ENCODE measurements at places on chromosomes 2 and 18. TPM values are rescaled to one million over a fixed set of nuclear protein-coding genes. Genes with fewer than 3 reads are reported as not detected.

DNA sequence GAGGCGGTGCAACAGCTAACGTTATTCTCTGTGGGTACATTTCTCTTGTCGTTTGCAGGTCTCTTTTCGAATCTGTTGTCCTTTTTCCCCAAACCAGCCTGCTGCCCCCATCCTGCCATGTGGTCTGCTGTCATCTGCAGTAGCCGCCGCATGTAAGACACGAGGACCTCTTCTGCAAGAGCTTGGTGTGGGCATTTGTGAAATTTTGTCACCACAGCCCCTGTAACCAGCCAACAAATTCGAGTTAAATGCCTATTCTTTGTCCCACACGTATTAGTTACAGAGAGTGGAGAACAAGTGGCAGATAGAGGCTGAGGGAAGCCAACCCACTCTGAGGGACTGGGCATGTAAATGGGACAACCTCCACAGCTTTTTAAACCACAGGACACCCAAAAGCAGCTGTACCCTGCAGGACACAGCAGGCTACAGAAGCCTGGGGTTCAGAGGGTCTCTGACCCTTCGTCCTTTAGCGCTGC is 35.0 kb downstream of the ITGA6 start:
- no peak overlapping the region for H3K4me3 ChIP-seq
- no peaks in the 10 kb centered on the region for H3K27me3 ChIP-seq
- peaks cover 75% of the 10 kb centered on the region for H3K4me1 ChIP-seq
- no peak overlapping the region for H3K27ac ChIP-seq
- peaks cover 15% of the 10 kb centered on the region for H3K36me3 ChIP-seq
- no peak for DNase-seq

GRCh38 chr2:207836521-207837133 is 66.9 kb upstream of the FZD5 start:
- H3K4me3 ChIP-seq = no peak overlapping the region
- DNase-seq = no peak
- no peaks in the 10 kb centered on the region for H3K27me3 ChIP-seq
- no peaks in the 10 kb centered on the region for H3K36me3 ChIP-seq

GRCh38 chr2:222318026-222318711 is 19.4 kb upstream of the PAX3 start:
- H3K4me1 ChIP-seq = peaks cover 11% of the 10 kb centered on the region
- H3K36me3 ChIP-seq = no peaks in the 10 kb centered on the region
- peak; percentile 83 for DNase-seq
- peak overlapping the region; percentile 79 for H3K4me3 ChIP-seq
- H3K27me3 ChIP-seq = peaks cover 94% of the 10 kb centered on the region

DNA sequence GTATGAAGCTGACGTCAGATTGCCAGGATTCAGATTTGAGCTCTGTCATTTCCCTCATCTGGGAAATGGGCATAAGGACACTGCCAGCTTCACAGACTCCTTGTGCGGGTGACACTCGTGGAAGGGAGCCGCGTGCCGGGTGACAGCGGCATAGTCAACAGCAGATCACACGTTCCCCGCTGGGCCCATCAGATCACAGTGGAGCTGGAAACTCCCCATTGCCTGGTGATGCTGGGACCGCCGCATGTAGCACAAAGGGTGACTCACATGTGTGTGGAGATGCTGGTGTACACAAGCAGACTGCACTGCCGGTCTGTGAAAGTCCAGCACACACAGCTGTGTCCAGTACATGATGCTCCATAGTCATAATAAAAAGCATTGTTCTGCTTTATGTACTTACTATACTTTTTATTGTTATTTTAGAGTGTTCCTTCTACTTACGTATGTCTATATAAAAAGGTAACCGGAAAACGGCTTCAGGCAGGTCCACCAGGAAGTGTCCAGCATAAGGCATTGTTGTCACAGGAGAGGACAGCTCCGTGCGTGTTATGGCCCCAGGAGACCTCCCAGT is 31.8 kb downstream of the SALL3 start:
- no peak overlapping the region for H3K27ac ChIP-seq
- no peaks in the 10 kb centered on the region for H3K27me3 ChIP-seq
- H3K4me1 ChIP-seq = no peaks in the 10 kb centered on the region

DNA sequence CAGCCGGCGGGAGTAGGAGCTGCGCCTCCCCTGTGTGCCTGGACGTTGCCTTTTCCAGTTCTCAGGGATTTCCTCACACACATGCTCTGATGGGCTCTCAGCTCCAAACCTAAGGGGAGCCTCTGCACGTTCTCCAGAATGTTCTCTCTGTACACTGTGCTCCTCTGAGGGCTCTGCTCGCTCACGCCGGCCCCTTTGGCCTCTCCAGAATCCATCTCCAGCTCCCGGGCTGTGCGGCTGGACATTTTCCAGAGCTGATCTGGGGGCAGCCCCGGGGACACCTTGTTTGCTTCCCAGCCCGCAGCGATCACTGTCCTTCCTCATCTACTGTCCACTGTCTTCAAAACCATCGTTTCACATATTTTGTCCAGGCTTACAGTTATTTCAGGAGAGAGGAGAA is 245.4 kb upstream of the HDAC4 start:
- no peaks in the 10 kb centered on the region for H3K4me1 ChIP-seq
- H3K4me3 ChIP-seq = no peak overlapping the region
- DNase-seq = no peak
- peaks cover 2% of the 10 kb centered on the region for H3K27me3 ChIP-seq
- no peak overlapping the region for H3K27ac ChIP-seq

- H3K27ac ChIP-seq = peak overlapping the region; percentile 68
- no peaks in the 10 kb centered on the region for H3K27me3 ChIP-seq
- no peak overlapping the region for H3K4me3 ChIP-seq
- H3K36me3 ChIP-seq = no peaks in the 10 kb centered on the region
- DNase-seq = peak; percentile 69
Observed at GRCh38 chr2:25664183-25664964, 9.0 kb downstream of the DTNB start.

Gene ACVR1
- 20.2 TPM for total RNA-seq

Gene CTAGE1
- total RNA-seq = not detected

Gene C18orf54
- total RNA-seq = 38.2 TPM

- no peak overlapping the region for H3K4me3 ChIP-seq
- no peak for DNase-seq
- H3K27me3 ChIP-seq = peaks cover 3% of the 10 kb centered on the region
- no peak overlapping the region for H3K27ac ChIP-seq
- H3K4me1 ChIP-seq = no peaks in the 10 kb centered on the region
Observed at GRCh38 chr18:448116-448790, 52.2 kb downstream of the COLEC12 start.

- H3K27ac ChIP-seq = no peak overlapping the region
- no peaks in the 10 kb centered on the region for H3K4me1 ChIP-seq
- peaks cover 3% of the 10 kb centered on the region for H3K27me3 ChIP-seq
Observed at GRCh38 chr2:71811726-71812125, 335.9 kb downstream of the CYP26B1 start.

Measured in WTC11 (cell line).